Kidney tubule cell (primary cell): ENCODE measurements at places on chromosomes 7 and 10.
A peak's percentile ranks its signal among the peaks of the same experiment; 100 is the strongest.

- no peak for DNase-seq
These were observed 34.2 kb downstream of the SEMA3C start for GRCh38 chr7:80884511-80885195.

- DNase-seq: no peak
These were observed 2.1 kb downstream of the ZNF394 start for GRCh38 chr7:99497766-99498545.

- no peak for DNase-seq
These were observed 166.1 kb downstream of the GRK5 start for GRCh38 chr10:119373294-119374102.

GRCh38 chr10:1394155-1394912 is 338.1 kb downstream of the WDR37 start:
- no peak for DNase-seq

- no peak for DNase-seq
These were observed 180.5 kb downstream of the DPP6 start for GRCh38 chr7:154232700-154233099.

DNA sequence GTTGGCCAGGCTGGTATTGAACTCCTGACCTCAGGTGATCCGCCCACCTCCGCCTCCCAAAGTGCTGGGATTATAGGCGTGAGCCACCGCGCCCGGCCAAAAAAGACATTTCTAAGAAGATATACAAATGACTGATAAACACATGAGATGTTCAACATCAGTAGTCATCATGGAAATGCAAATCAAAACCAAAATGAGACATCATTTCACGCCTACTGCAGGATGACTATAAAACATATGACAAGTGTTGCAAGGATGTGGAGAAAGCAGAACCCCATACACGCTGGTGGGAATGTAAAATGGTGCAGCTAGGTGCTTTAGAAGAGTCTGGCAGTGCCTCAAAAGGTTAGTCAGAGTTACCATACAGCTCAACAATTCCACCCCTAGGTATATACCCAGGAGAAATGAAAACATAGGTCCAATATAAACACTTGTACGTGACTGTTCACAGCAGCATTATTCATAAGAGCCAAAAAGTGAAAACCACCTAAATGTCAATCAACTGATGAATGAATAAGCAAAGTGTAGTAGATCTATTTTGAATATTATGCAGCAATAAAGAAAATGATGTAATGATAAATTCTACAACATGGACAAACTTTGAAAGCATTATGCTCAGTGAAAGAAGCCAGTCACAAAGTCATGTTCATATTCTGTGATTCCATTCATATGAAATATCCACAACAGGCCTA is 24.5 kb downstream of the TMEM209 start:
- peak; percentile 8 for DNase-seq

DNA sequence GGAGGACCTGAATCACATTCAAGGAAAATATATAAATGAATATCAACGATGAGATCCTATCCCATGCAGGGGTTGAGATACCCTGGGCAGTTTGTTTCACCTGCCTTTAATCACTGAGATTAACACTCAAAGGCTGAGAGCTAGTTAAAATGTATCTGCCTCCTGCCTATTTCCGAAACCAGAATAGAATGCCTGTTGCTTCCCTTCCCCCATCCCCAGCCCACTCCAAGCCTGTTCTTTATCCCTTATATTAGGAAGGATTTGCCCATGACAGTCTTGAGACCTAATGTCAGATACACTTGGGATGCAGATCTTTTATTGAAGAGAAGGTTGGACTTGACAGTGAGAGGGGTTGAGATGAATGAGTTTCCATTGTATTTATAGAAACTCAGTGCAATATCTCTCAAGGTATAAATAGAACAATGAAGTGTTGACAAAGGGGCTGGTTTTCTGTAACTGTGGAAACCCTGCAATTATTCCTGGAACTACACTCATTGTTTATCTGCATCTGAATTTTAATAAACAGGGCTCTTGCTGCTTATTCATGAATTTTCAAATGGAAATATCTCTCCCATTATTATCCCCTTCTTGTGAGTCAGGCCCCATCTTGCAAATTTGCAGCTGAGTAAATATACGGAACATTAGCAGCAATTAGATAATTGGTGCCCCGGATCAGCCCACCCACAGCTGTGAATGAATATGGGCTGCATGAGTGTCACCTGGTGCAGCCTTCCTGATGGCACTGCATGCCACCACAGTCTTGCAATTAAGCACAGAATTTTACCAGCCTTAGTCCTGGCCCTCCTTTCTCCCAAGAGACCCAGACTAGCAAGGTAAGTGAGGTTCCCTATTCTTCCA is 66.7 kb downstream of the SORCS3 start:
- no peak for DNase-seq

DNA sequence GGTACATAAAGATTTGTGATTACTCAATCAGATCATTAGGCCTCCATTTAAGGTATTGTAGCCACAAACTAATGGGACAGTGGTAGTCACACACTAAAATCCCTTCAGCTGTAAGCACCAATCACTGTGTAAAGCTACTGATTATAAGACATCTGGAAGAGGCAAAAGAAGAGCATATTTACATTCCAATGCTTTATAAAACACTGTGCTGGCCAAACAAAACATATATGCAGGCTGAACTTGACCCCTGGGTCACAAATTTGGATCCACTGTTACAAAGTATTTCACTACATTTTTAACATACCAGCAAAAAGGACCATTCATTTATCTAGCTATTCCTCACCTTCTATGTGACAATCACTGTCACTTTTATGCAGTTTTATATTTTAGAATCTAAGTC is 41.4 kb upstream of the ANLN start:
- no peak for DNase-seq

- DNase-seq: peak; percentile 93
These were observed 91.2 kb upstream of the INSIG1 start for GRCh38 chr7:155206318-155207020.

DNA sequence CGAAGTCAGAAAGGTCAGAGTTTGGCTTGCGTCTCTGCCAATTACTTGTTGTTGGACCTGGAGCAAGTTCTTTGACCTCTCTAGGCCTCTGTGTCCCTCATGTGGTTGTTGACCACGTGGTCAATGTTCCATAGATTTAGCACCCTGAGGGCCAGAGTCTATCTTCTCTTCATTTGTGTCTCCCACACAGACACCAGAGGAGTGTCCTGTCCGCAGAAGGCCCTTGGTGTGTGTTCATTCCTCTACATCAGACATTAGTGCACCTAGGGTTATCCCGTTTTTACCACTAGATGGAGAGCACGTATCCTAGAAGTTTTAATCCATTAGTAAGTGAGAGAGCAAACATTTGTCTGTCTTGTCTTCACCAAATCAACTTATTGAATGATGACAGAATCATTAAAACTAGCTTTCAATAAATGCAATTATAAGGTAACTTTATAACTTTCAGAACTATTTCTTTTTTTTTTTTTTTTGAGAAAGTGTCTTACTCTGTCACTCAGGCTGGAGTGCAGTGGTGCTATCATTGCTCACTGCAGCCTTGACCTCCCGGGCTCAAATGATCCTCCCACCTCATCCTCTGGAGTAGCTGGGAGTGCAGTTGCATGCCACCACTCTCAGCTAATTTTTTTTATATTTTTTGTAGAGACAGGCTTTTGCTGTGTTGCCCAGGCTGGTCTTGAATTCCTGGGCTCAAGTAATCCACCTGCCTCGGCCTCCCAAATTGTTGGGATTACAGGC is 122.5 kb upstream of the ANKRD1 start:
- peak; percentile 31 for DNase-seq

DNA sequence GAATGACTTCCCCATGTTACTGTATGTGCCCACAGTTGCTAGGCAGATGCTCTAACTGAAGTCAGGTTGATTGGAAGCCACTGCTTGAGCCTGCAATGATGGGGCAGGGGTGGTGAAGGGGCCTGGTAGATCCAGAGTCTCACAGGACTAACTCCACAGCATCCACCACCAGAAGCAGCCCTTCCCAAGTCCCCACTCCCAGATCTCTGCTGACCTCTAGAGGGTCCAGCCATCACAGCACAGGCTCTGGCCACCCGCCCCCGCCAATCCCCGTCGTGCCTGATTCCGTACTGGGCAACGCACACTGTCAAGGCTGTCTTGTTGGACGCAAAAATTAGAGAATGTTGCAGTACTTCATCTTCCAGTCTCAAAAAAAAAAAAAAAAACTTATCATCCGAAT is 136.8 kb upstream of the PDE1C start:
- no peak for DNase-seq

DNA sequence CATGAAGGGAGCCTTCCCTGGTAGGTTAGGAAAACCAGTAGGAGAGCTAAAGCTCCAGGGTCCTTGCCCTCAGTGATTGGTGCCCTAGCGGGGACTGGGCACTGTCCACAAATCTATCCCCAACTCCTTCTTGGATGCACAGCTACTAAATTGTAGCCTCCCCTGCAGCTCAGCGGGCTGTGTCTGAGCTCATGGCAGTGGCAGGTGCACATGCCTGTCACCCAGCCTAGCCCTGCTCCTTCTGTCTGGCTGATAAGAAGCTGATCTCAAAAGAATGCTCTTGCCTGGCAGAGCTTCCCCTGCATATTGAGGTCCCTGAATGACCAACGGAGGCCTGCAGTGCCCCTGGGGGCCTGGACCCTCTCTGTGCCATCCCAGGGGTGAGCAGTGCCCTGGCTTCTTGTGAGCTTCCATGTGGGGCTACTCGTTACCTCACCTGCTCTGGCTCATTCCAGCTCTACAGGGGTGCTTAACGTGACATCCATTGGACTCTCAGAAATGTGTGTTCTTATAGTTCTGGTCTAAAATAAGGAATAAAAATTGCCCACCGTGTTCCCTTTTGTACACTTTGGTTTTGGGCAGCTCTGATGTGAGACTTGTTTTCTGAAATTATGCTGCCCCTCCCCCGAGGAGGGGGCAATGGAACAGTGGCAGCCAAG is 59.8 kb upstream of the ANTXRL start:
- no peak for DNase-seq

GRCh38 chr7:123916240-123916724 is 8.8 kb upstream of the SPAM1 start:
- peak; percentile 79 for DNase-seq

DNA sequence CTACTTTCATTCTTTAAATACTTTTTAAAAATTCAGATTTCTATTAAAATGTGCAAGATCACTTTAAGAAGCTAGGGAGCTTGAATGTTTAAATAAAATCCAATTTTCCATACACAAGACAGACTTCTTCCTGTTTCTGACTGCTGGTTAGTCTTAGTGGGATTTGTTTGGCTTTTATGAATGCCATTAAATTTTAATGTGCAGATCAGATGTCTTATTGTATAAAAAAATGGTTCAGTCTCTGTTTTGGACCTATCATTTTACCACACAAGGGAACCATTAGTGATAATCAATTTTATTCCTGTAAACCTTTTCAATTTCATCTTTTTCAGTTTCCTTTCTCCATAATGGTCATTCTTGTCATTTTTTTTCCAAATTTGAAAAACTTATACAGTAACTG is 63.2 kb downstream of the VCL start:
- DNase-seq: no peak

DNA sequence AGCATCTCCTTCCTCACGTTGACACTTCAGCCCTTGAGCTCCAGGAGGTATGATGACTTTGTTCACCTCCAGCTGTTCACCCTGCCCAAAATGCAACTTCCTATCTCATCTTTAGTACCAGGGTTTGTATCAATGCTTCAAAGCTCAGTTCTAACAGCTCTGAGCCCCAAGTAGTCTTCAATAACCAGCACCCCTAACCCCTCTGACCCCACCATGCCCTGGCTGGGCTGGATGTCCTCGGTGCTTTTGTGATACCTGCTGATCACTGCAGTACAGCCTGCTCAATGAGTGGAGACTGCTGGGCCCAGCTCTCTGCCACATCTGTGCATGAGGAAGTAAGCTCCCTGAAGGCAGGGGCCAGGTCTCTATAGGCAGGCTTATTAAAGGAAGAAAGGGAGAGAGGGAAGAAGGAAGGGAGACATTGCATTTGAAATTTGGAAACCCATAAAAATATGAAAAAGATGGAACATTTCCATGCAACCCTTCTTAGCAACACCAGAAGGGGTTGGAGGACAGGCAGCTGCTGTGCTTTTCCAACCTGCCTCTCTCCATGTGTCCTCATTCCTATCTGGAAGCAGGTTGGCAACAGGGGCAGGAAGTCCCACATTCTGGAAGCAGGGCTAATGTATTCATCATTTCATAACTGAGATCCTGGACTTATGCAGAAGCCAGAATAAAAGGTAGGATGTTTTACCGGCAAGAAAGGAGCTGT is 756.1 kb downstream of the GRID1 start:
- DNase-seq: no peak

- peak; percentile 86 for DNase-seq
These were observed 151.8 kb downstream of the CHN2 start for GRCh38 chr7:29346231-29346978.

GRCh38 chr7:121278120-121279021 is 50.4 kb upstream of the WNT16 start:
- DNase-seq: peak; percentile 54
